Naive thymus-derived CD4-positive, alpha-beta T cell (primary cell): ENCODE measurements at places on chromosomes 6 and 20. TPM values are rescaled to one million over a fixed set of nuclear protein-coding genes. Genes with fewer than 3 reads are reported as not detected.

GRCh38 chr6:81876971-81877370 lies 124.5 kb upstream of the TENT5A start:
- no peak overlapping the region for H3K27ac ChIP-seq
- H3K4me3 ChIP-seq: no peak overlapping the region
- H3K36me3 ChIP-seq: no peaks in the 10 kb centered on the region
- H3K27me3 ChIP-seq: no peaks in the 10 kb centered on the region
- no peak for DNase-seq

- H3K27ac ChIP-seq: no peak overlapping the region
- H3K4me3 ChIP-seq: no peak overlapping the region
- no peaks in the 10 kb centered on the region for H3K36me3 ChIP-seq
- no peaks in the 10 kb centered on the region for H3K4me1 ChIP-seq
- no peak for DNase-seq
Observed at GRCh38 chr6:3801960-3802359, 47.2 kb upstream of the FAM50B start.

- no peak overlapping the region for H3K27ac ChIP-seq
- no peak overlapping the region for H3K4me3 ChIP-seq
- DNase-seq: no peak
- H3K36me3 ChIP-seq: no peaks in the 10 kb centered on the region
Observed at GRCh38 chr20:18031888-18032509, 25.7 kb downstream of the OVOL2 start.

DNA sequence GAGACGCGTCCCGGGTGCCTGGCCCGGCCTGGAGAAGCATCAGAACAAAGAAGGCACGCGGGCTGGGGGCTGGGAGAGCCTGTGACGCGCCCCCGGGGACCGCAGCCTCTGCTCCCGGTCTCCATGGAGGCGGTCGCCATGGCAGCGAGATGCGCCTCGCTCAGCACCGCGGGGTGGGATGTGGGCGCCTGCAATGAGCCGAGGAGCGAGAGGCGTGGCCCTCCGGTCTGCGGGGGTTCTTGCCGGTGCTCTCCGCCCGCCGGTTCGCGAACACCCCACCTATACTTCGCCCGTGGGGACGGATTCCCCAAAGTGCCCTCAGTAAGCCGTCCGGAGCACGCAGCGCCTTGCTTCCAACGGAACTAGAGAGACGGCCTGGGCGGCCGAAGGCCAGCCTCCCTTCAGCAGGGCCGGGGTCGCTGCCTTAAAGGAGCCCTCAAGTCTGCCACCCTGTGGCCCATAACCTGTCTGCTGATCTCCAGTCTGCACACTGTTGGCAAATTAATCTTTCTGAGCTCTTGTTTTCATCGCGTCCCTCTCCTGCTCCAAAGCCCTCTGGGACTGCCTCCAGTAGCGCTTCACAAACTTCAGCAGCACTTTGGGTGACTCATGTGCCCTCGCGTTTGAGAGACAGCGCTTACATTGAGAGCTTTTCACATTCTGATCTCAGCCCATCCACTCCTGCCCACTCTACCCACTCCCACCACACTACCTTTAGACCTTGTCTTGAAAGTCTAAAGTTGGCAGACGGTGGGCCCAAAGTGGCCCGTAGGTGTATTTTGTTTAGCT lies 983 bp upstream of the ADISSP start:
- peaks cover 13% of the 10 kb centered on the region for H3K4me1 ChIP-seq
- peak overlapping the region; percentile 96 for H3K4me3 ChIP-seq
- peak overlapping the region; percentile 100 for H3K27ac ChIP-seq
- no peaks in the 10 kb centered on the region for H3K27me3 ChIP-seq

- H3K4me3 ChIP-seq: no peak overlapping the region
- peaks cover 10% of the 10 kb centered on the region for H3K4me1 ChIP-seq
- peak; percentile 68 for DNase-seq
- no peak overlapping the region for H3K27ac ChIP-seq
- no peaks in the 10 kb centered on the region for H3K36me3 ChIP-seq
- no peaks in the 10 kb centered on the region for H3K27me3 ChIP-seq
Observed at GRCh38 chr6:138109042-138109997, 2.1 kb upstream of the PERP start.

DNA sequence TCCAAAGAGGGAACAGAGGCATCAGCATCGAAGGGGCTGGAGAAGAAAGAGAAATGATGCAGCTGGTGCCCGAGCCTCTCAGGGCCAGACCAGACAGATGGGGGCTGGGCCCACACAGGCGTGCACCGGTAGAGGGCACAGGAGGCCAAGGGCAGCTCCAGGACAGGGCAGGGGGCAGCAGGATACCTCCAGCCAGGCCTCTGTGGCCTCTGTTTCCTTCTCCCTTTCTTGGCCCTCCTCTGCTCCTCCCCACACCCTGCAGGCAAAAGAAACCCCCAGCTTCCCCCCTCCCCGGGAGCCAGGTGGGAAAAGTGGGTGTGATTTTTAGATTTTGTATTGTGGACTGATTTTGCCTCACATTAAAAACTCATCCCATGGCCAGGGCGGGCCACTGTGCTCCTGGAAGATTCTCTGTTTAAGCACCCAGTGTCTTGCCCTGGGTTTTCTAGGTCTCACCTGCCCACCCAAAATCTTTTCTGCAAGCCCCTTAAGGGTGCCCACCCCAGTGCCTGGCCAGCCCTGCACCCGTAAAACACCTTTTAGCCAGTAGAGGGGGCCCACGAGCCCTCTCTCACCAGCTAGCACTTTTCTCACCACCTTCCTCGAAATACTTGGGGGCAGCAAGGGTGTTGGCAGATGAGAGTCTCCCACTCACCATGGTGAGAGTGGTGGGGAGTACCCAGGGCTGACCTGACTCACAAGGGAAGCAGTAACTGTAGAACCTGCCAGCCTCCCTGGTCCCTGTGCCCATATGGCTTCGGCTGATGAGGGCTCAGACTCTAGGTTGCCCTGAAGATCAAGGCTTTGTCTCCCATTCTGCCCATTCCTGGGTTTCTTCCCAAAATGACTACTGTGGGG lies 35.7 kb upstream of the ID1 start:
- no peak overlapping the region for H3K4me3 ChIP-seq
- peak overlapping the region; percentile 23 for H3K27ac ChIP-seq
- peak; percentile 48 for DNase-seq
- H3K36me3 ChIP-seq: peaks cover 43% of the 10 kb centered on the region

DNA sequence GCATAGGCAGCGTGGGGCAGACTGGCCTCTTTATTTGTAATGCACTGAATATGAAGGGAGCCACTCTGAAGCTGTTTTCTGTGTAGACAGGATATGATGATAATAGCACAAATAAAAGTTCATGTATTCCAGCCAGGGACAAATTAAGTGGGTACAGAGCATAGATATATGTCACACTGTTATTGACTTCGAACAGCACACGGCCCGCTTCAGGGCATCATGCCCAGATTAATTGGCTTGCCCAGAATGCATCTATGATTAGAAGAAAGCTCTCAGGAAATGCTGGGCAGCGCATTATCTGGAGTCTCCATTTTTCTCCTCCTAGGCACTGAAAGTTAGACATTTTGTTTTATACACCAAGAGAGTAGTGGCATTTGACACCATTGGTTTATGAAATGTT lies 26.3 kb upstream of the SASH1 start:
- H3K4me3 ChIP-seq: no peak overlapping the region
- H3K27me3 ChIP-seq: no peaks in the 10 kb centered on the region
- H3K4me1 ChIP-seq: no peaks in the 10 kb centered on the region

Gene ECT2L
- not detected for total RNA-seq

Gene TRMT6
- 17.3 TPM for total RNA-seq

Gene SLC22A1
- 0.39 TPM for total RNA-seq

- H3K27ac ChIP-seq: no peak overlapping the region
- no peak for DNase-seq
- no peaks in the 10 kb centered on the region for H3K4me1 ChIP-seq
- H3K27me3 ChIP-seq: no peaks in the 10 kb centered on the region
- H3K4me3 ChIP-seq: no peak overlapping the region
Observed at GRCh38 chr6:6629402-6629801, 40.9 kb downstream of the LY86 start.

Gene SEL1L2
- total RNA-seq: not detected

DNA sequence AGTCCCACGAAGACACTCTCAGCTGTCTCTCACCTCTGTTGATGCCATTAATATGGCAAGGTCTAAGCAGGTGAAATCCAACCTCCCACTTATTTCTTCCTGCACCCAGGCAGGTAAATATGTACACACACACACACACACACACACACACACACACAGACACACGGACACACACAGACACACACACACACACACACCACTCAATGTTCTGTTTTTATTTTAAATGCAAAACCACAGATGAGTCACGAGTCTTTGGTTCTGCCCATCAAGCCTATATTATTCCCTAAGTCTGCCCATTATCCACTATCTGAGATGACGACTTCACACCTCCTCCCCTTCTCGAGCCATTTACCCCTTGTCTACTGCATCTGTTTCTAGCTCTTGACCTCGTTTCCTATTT lies 344.7 kb downstream of the CDH26 start:
- no peaks in the 10 kb centered on the region for H3K4me1 ChIP-seq
- H3K4me3 ChIP-seq: no peak overlapping the region
- H3K27ac ChIP-seq: no peak overlapping the region
- no peaks in the 10 kb centered on the region for H3K36me3 ChIP-seq

DNA sequence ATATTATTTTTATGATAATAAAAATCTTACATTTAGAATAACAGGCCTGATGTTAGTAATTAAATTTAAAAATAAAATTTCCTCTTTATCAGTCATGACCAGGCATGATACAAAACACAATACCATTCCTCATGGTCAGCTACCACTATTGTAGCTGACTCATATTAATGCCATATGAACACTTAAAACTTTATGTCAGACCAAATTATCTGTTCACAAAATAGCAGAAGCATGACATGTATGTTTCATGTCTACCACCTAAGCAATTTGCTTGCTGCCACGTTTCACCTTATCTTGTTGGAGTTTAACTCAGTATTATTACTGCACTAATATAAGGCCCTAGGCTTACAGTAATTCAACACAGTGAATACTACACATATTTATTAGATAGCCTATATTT lies 65.7 kb downstream of the HTR1B start:
- H3K27ac ChIP-seq: no peak overlapping the region
- no peaks in the 10 kb centered on the region for H3K27me3 ChIP-seq
- no peaks in the 10 kb centered on the region for H3K36me3 ChIP-seq
- H3K4me3 ChIP-seq: no peak overlapping the region
- H3K4me1 ChIP-seq: no peaks in the 10 kb centered on the region

GRCh38 chr20:39706184-39706663 lies 744.1 kb downstream of the DHX35 start:
- no peak overlapping the region for H3K27ac ChIP-seq
- no peak for DNase-seq
- no peaks in the 10 kb centered on the region for H3K27me3 ChIP-seq
- no peak overlapping the region for H3K4me3 ChIP-seq
- H3K36me3 ChIP-seq: no peaks in the 10 kb centered on the region
- no peaks in the 10 kb centered on the region for H3K4me1 ChIP-seq

- no peak for DNase-seq
- no peaks in the 10 kb centered on the region for H3K27me3 ChIP-seq
- no peak overlapping the region for H3K27ac ChIP-seq
- no peaks in the 10 kb centered on the region for H3K4me1 ChIP-seq
- H3K4me3 ChIP-seq: no peak overlapping the region
Observed at GRCh38 chr20:19277381-19277780, 64.9 kb downstream of the SLC24A3 start.

Gene LINC00237
- total RNA-seq: not detected in 2 replicates

- H3K36me3 ChIP-seq: no peaks in the 10 kb centered on the region
- no peak overlapping the region for H3K4me3 ChIP-seq
- no peak for DNase-seq
Observed at GRCh38 chr20:40414843-40415615, 274.0 kb downstream of the MAFB start.

GRCh38 chr20:33443512-33444239 lies at the start of gene SNTA1:
TSS of gene SNTA1 (minus strand) at chr20:33443763. CDS start at chr20:33443620, 143 bp downstream.
- peaks cover 10% of the 10 kb centered on the region for H3K4me1 ChIP-seq
- H3K4me3 ChIP-seq: peak within 1 kb of the TSS; percentile 96
- no peaks in the 10 kb centered on the region for H3K27me3 ChIP-seq

DNA sequence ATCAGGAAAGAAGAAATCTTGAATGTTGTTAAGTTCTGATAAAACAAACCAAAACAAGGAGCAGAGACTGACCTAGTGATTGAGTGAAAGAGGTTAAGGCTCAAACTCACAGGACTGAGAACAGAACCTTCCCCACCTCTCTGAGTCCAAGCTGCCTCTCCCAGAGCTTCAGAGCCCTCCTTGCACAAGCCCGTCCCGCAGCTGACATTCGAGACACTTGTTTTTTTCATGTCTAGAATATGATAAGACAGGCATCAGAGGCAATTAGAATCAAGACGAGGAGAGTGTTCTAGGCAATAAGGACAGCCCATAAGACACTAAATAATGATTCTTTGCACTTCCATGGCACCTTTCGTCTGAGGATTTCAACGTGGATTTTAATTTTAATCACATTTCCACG lies 140.6 kb downstream of the PXDC1 start:
- H3K27me3 ChIP-seq: no peaks in the 10 kb centered on the region
- H3K27ac ChIP-seq: no peak overlapping the region
- H3K4me1 ChIP-seq: no peaks in the 10 kb centered on the region
- H3K36me3 ChIP-seq: no peaks in the 10 kb centered on the region
- no peak for DNase-seq

Gene NKAIN2
- 2.9 TPM for total RNA-seq

- no peaks in the 10 kb centered on the region for H3K27me3 ChIP-seq
- H3K4me3 ChIP-seq: peak overlapping the region; percentile 37
- no peaks in the 10 kb centered on the region for H3K36me3 ChIP-seq
- peaks cover 5% of the 10 kb centered on the region for H3K4me1 ChIP-seq
- no peak for DNase-seq
Observed at GRCh38 chr6:129498950-129499842, 210.8 kb downstream of the ARHGAP18 start.

- no peak overlapping the region for H3K4me3 ChIP-seq
- DNase-seq: no peak
- H3K27me3 ChIP-seq: no peaks in the 10 kb centered on the region
- H3K27ac ChIP-seq: no peak overlapping the region
- no peaks in the 10 kb centered on the region for H3K4me1 ChIP-seq
- no peaks in the 10 kb centered on the region for H3K36me3 ChIP-seq
Observed at GRCh38 chr20:40663991-40664880, 24.8 kb downstream of the MAFB start.

Gene HTR1E
- not detected for total RNA-seq

GRCh38 chr6:139344186-139344963 lies 30.1 kb downstream of the CITED2 start:
- no peak overlapping the region for H3K4me3 ChIP-seq
- H3K27ac ChIP-seq: no peak overlapping the region
- no peaks in the 10 kb centered on the region for H3K36me3 ChIP-seq
- no peaks in the 10 kb centered on the region for H3K4me1 ChIP-seq
- no peak for DNase-seq

GRCh38 chr20:31595654-31596411 lies 9.3 kb upstream of the ID1 start:
- no peak for DNase-seq
- H3K27me3 ChIP-seq: no peaks in the 10 kb centered on the region
- H3K4me1 ChIP-seq: no peaks in the 10 kb centered on the region

DNA sequence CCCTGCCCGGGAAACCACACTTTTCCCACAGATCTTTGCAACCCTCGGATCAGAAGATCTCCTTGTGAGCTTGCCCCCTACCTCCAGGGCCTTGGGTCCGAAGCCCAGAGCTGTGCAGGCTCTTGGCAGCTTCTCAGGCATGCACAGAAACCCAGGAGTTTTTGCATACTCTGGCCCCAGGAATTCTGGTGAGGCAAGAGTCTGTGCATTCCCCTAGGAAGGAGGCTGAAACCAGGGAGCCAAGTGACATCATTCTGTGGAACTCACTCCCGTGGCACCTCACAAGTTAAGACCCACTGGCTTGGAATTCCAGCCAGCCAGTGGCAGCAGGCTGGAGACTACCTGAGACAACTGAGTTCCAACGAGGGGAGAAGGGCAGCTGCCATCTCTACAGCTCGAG lies 100.1 kb downstream of the TNFRSF21 start:
- H3K4me3 ChIP-seq: no peak overlapping the region

- no peak for DNase-seq
- H3K4me1 ChIP-seq: no peaks in the 10 kb centered on the region
- no peak overlapping the region for H3K27ac ChIP-seq
- H3K27me3 ChIP-seq: no peaks in the 10 kb centered on the region
Observed at GRCh38 chr6:2733324-2733723, 17.4 kb downstream of the MYLK4 start.

Gene TNNC2
- not detected for total RNA-seq
